Esophagus squamous epithelium (tissue), 5 donors: ENCODE measurements at places on chromosomes 11 and 22. TPM values are rescaled to one million over a fixed set of nuclear protein-coding genes. Genes with fewer than 3 reads are reported as not detected.
A peak's percentile ranks its signal among the peaks of the same experiment; 100 is the strongest.

DNA sequence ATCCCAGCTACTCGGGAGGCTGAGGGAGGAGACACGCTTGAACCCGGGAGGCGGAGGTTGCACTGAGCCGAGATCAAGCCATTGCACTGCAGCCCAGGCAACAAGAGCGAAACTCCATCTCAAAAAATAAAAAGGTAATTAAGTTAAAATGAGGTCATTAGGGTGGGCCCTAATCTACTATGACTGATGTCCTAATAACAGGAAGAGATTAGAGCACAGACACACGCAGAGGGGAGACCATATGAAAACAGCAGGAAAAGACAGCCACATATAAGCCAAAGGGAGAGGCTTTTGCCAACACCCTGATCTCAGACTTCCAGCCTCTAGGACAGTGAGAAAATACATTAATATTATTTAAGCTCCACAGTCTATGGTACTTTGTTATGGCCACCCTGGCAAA lies 17.3 kb downstream of the LARGE1 start:
- H3K27me3 ChIP-seq: no peaks in the 10 kb centered on the region
- H3K27ac ChIP-seq: no peak overlapping the region
- H3K4me3 ChIP-seq: no peak overlapping the region
- no peaks in the 10 kb centered on the region for H3K36me3 ChIP-seq
- DNase-seq: no peak
- H3K4me1 ChIP-seq: no peaks in the 10 kb centered on the region

GRCh38 chr11:110317516-110317932 lies 21.1 kb upstream of the RDX start:
- H3K27me3 ChIP-seq: no peaks in the 10 kb centered on the region
- no peaks in the 10 kb centered on the region for H3K36me3 ChIP-seq
- DNase-seq: no peak
- H3K4me3 ChIP-seq: no peak overlapping the region
- H3K4me1 ChIP-seq: peaks cover 5% of the 10 kb centered on the region

DNA sequence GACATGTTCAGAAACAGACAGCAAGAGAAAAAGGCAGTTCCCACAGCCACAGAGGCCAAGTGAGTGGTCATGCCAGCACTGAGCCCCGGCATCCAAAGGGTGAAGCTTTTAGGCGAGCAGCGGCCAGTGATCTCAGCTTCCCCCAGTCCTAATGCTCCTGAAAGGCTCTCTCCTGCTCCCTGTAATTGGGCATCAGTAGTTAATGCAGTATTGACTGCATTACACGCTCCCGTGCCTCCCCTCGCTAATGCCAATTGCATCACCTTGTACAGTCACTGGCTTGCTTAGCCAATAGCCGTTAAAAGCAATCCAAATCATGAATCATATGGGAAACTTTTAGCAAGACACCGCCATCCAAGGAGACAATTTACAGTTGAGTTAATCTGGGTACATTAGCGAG lies 4.9 kb downstream of the LMO1 start:
- no peak for DNase-seq
- H3K4me3 ChIP-seq: no peak overlapping the region
- H3K4me1 ChIP-seq: peaks cover 16% of the 10 kb centered on the region
- H3K27ac ChIP-seq: no peak overlapping the region
- peaks cover 57% of the 10 kb centered on the region for H3K27me3 ChIP-seq
- H3K36me3 ChIP-seq: no peaks in the 10 kb centered on the region

Gene OR8J1
- total RNA-seq: not detected

DNA sequence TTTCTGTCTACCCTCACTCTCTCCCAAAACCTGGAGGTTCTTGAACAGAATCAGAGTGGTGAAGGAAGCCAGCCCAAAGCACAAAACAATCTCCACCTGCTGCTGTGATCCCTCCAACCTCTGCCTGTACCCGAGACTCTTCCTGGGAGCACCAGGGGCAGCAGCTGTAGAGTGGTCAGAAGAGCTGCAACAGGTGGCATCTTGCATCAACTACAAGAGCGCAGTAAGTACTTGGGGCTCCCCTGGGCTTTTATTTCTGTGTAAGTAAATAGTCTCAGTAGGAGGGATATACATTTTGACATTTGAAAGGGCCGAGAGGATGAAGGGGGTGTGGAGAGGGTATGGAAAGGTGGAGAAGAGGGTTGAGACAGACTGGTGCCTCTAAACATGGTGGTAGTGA lies 8.3 kb upstream of the UBQLNL start:
- no peaks in the 10 kb centered on the region for H3K4me1 ChIP-seq
- H3K27ac ChIP-seq: no peak overlapping the region
- H3K27me3 ChIP-seq: no peaks in the 10 kb centered on the region
- H3K4me3 ChIP-seq: no peak overlapping the region

DNA sequence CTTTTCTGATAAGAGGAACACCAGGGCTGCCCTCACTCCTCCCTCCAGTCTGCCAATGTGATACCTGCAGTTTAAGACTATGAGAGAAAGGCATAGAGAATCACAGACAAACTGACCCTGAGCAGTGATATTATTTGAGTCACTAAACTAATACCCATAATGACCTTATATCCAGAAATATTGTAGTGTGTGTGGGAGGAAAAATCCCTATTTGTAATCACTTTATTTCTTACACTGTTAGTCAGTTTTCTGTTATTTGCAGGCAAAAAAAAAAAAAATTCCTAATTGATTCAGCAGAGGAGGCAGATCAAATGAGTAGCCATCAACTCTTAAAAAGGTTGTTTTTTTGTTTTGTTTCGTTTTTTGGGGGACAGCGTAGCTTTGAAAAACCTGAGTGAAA lies 82.5 kb downstream of the MAML2 start:
- peak overlapping the region; percentile 64 for H3K27ac ChIP-seq
- no peak for DNase-seq
- H3K4me3 ChIP-seq: no peak overlapping the region
- peaks cover 80% of the 10 kb centered on the region for H3K4me1 ChIP-seq
- no peaks in the 10 kb centered on the region for H3K27me3 ChIP-seq

DNA sequence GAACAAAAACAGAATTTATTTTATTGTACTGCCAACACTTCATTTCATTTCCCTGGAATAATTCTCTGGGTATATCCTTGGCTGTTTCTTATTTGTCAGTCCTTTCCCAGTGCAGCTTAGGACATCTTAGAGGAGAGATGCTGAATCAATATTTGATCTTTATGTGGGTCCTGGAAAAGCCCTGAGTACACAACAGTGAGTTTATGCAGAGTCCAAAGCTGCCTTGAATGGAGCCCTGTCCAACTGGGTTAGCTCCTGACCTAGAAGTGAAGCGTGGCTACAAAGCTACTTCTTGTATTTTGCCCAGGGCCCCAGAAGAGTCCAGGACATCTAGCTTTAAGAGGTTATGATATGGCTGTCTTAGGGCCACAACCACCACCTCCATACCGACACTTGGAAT lies 378.0 kb upstream of the FAT3 start:
- no peaks in the 10 kb centered on the region for H3K36me3 ChIP-seq
- H3K27me3 ChIP-seq: no peaks in the 10 kb centered on the region
- DNase-seq: no peak
- H3K27ac ChIP-seq: no peak overlapping the region

GRCh38 chr11:69876013-69876412 lies 56.8 kb upstream of the FGF3 start:
- DNase-seq: no peak
- no peaks in the 10 kb centered on the region for H3K36me3 ChIP-seq
- no peak overlapping the region for H3K27ac ChIP-seq
- H3K4me1 ChIP-seq: no peaks in the 10 kb centered on the region
